AG10803 (cell line): ENCODE measurements at places on chromosomes 13 and 19.

- DNase-seq = no peak
Measured at GRCh38 chr19:49430678-49431329, 5.6 kb downstream of the GFY start.

- no peak for DNase-seq
Measured at GRCh38 chr19:44313231-44313630, 8.4 kb upstream of the ZNF235 start.

DNA sequence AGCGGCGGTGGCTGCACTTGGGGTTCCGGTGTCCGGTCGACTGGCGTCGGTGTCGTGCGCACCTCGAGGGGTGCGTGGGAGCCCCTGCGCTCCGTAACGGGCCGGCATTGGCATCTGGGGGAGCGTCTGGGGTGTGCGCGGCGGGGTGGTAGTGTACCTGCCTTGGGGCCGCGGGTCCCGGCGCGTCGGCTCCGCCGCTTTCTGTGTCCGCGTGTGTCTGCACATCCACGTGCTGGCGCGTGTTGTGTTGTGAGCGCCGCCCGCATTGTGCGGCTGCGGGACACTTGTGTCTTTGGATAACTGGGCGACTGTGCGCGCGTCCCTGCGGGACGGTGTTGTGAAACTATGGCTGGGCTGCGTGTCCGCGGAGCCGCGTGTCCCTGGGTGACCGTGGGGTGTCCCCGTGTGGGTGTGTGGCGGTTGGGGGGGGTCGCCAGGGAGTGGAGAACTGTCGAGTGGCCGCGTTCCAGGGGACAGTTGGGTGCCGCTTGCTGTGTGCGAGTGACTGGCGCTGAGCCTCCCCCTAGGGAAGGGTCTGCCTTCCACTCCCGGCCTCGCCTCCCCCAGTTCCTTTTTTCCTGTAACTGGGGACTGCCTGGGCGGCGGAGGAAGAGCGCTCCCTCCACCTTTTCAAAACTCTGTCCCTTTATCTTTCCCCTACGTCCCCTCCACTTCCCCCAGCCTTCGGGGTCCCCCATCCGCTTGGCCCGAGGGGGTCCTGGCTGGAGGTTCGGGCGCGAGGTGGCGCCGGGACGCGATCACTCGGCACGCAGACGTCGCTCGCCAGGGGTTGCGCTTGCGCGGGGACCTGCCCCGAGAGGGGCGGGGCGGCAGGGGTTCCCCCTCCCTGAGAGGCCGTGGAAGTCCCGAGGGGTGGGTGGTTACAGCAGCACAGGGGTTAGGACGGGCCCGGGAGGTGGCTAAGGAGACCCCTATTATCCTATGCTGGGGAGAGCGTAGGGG lies 5.7 kb upstream of the NFIC start:
- no peak for DNase-seq

DNA sequence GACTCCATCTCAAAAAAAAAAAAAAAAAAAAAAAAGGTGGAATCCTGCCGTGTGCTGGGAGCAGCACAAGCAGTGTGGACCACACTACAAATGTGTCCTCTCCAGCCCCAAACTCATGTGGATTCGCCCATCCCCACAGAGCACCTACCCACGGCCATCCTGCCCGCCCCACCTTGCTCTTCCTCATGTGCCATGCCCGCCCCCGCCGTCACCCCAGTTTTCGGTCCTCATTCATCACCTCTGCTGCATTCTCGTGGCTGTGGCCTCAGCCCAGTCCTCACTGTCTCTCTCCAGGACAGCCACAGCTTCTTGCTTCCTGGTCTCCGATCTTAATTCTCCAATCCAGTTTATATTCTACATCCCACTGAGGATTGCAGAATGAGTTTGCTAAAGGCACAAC lies 80.0 kb upstream of the TM9SF2 start:
- DNase-seq = no peak

- DNase-seq = peak; percentile 55
Measured at GRCh38 chr13:44157606-44158005, 216.0 kb upstream of the SERP2 start.

DNA sequence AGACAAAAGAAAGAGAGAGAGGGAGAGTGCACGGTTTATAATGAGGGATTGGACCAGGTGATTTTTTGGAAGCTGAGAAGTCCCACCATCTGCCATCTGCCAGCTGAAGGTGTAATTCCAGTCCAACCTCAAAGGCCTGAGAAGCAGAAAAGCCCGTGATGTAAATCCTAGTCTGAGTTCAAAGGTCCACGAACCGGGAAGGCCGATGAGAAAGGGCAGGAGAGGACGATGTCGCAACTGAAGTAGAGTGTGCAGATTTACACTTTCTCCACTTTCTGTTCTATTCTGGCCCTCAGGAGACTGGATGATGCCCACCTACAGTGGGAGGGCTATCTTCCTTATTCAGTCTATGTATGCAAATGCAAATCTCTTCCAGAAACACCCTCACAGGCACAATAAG lies 500.0 kb downstream of the DIAPH3 start:
- no peak for DNase-seq

- peak; percentile 92 for DNase-seq
Measured at GRCh38 chr13:106109391-106109791, 426.1 kb downstream of the EFNB2 start.

- no peak for DNase-seq
Measured at GRCh38 chr19:43721469-43722048, 5.7 kb downstream of the IRGC start.

DNA sequence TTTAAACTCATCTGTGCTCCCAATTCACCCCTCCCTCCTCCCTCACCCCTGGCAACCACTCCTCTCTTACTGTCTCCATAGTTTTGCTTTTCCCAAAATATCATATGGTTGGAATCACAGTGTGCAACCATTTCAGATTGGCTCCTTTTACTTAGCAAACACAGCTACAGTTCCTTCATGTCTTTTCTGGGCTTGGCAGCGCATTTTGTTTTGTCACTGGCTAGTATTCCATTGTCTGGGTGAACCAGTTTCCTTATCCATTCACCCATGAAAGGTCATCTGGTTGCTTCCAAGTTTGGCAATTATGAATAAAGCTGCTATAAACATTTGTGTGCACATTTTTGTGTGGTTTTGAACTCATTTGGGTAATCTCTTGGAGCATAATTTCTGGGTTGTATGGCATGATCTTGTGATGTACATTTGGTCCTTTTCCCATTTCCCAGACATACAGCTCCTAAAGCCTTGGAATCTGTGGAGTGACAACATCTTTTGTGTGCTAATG lies 23.9 kb upstream of the GAS6 start:
- peak; percentile 97 for DNase-seq

DNA sequence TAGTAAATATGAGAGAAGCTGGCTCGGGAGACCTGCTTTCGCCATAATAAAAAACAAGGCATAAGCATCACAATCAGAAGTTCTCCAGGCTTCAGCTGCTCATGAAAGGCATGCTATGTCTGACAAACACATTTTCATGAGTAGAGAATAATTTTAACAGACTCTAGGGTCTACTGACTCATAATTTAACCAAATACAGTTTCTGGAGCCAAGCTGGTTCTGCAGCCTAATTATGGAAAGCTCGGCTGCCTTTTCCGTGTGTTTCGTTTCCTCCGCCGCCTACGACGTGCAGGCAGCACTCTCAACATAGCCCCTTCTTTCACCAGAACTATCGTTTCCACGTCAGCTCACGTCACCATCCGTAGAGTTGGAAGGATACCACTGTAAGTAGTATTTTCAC lies 5.7 kb downstream of the MCF2L start:
- DNase-seq = no peak

DNA sequence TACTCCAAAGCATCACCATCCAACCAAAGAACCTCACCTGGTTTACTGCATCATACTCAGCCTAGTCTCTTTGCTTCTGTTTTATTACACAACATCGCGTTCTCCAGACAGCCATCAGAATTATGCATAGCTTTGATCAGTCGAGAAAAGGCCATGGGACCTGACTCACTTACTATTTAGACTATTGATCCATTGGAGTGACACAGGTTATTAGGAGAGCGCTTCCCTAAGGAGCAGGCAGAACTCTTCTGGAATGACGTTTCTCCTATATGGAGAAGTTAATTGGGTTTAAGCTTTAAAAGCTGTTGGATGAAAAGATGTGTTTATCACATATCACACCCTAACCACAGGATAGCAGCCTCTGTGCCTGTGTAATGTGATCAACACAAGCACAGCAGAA lies 649.1 kb upstream of the SLC10A2 start:
- DNase-seq = no peak

GRCh38 chr19:7482584-7483439 lies 6.0 kb downstream of the PEX11G start:
- DNase-seq = no peak

- DNase-seq = peak; percentile 8
Measured at GRCh38 chr19:32309711-32310390, 35.6 kb upstream of the ZNF507 start.

GRCh38 chr13:47687577-47687976 lies 313.5 kb downstream of the SUCLA2 start:
- DNase-seq = no peak

- no peak for DNase-seq
Measured at GRCh38 chr13:114024603-114025404, 50.9 kb upstream of the C13orf46 start.

DNA sequence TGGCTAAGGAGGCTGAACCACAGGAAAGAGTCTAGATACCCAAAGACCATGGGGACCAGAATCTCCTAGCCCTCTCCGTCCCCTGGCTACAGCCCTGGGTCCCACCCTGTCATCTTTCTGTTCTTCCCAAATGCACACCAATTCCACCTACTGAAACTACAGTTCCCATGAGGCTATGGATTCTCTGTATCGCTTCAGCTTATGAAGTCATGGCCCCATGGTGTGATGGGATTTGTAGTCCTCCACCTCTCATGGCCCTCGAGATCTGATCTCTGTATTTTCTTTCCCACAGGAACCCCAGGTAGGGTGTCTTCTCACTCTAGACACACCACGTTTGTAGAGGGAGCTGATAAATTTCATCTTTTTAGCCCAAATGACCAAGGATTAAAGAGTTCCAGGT lies 11.8 kb downstream of the PTPRH start:
- no peak for DNase-seq

DNA sequence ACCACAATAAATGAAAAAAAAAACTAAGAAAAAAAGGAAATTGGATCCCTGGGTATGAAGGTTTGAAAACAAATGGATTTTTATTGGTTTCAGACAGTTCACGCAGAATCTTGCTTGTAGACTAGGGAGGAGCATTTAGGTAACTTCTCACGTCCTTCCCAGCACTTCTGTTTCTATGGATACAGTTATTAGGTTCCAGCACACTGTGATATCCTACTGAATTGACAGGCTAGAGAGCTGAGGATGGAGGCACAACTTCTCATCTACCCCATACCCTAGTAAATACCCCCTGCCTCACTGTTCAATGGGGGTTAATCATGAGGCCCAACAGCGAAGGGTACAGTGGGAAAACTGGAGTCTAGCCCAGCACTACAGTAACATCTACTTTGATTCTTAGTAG lies 304.1 kb downstream of the ENOX1 start:
- no peak for DNase-seq

DNA sequence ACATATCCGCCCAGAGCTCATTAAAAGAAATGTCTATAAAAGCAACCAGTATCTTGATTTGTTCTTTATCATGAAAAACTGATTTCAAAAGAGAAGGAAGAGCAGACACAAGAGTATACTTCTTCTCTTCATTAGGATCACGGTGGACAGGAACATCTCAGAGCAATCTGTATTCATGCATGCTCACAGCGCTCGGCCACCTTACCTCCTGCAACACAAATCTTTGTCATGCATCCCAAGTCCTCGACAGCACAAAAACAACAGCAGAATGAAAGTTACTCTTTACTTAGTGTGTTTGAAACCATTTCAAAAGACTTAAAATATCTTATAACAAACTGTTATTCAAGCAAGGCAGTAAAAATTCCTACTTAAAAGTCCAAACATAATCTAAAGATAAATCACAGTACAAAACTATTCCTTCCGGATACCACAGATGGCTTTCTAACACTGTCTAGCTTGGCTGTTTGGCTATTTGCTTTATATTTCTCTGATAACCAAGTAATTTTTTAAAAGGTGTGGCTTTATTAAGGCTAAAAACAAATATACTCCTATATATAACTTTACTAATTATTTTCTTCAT lies 174.5 kb downstream of the TBC1D4 start:
- peak; percentile 26 for DNase-seq

DNA sequence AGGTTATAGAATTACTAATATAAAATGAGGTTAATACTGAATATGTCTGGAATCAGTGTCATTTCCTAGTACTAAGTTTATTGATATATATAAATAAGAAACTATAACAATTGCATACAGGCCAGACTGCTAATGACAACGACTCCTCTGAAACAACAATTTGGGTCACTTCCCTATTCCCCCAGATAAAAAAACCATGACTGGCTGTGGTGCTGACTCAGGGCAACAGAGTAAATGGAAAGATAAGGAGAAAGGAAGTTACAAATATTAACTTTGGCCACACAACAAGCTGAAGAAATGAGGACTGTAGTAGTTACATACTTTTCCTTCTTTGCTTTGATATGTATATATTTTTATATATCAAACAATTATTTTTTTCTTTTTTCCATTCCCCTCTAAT lies 263.7 kb upstream of the PCDH9 start:
- DNase-seq = no peak

GRCh38 chr19:55312621-55313512 lies 12.3 kb downstream of the TMEM150B start:
- DNase-seq = no peak

DNA sequence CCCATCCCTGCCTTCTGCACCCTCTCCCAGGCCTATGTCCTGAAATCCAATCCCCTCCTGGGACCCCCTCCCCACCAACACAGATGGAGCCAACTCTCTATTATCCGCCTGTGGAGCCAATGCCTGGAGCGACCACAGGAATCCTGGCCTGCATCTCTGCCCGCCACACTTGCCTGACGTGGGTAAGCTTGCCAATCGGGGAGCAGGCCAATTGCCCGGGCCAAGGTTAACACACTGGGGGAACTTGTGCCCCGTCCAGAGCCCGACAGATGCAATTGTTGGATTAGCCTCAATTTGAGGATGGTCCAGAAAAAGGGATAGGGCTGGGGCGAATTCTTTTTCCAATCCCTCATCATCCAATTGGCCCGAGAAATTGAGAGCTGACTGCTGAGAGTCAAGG lies 5.9 kb downstream of the WIZ start:
- peak; percentile 16 for DNase-seq
